Esophagus muscularis mucosa (tissue), 4 donors: ENCODE measurements at places on chromosomes 6 and 20. TPM values are rescaled to one million over a fixed set of nuclear protein-coding genes. Genes with fewer than 3 reads are reported as not detected.

The ARID1B gene
- total RNA-seq: 62.7 TPM

DNA sequence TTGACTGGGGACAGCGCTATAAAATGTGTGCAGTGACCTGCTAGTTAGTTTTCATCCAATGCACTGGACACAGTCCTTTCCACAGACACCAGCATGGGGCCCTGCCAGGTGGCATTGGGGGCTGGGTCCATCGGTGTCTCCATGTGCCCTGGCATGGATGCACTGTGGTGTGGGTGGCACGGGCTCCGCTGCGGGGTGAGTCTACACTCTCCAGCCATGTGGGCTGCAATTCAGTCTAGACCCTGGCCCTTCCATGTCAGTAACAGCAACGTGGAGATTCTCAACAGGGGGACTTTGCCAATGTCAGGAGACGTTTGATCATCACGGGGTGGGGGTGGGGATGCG is 100.0 kb downstream of the RAMACL start:
- H3K4me3 ChIP-seq: no peak overlapping the region
- peaks cover 16% of the 10 kb centered on the region for H3K4me1 ChIP-seq
- peaks cover 94% of the 10 kb centered on the region for H3K36me3 ChIP-seq

The LGSN gene
- not detected for total RNA-seq

GRCh38 chr6:90284236-90285041 is 12.2 kb downstream of the BACH2 start:
- no peaks in the 10 kb centered on the region for H3K36me3 ChIP-seq
- peak overlapping the region; percentile 35 for H3K4me3 ChIP-seq
- H3K27me3 ChIP-seq: no peaks in the 10 kb centered on the region
- peak overlapping the region; percentile 53 for H3K27ac ChIP-seq
- DNase-seq: no peak

- H3K27ac ChIP-seq: peak overlapping the region; percentile 87
- peaks cover 11% of the 10 kb centered on the region for H3K36me3 ChIP-seq
- H3K4me3 ChIP-seq: peak overlapping the region; percentile 74
- peaks cover 29% of the 10 kb centered on the region for H3K4me1 ChIP-seq
Measured at GRCh38 chr6:153001767-153002612, 519 bp downstream of the MTRF1L start.

The FAXC gene
- total RNA-seq: 41.9 TPM
